ENCODE measurements at places on chromosomes 11 and 22. TPM values are rescaled to one million over a fixed set of nuclear protein-coding genes. Genes with fewer than 3 reads are reported as not detected.

DNA sequence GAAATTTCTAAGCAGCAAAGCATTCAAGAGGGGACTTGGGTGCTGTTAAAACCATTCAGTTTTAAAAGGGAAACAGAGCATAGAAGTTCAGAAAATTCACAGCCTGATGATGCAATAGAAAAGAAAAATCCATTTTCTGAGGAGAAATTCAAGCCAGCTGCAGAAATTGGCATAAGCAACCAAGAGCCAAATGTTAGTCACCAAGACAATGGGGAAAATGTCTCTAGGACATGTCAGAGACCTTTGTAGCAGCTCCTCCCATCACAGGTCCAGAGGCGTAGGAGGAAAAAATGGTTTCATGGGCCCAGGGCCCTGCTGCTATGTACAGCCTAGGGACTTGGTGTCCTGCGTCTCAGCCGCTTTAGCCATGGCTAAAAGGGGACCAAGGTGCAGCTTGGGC is 5.5 kb upstream of the IRAG1 start:
- DNase-seq = no peak
- H3K4me3 ChIP-seq = no peak overlapping the region
- H3K27me3 ChIP-seq = no peaks in the 10 kb centered on the region
- H3K27ac ChIP-seq = no peak overlapping the region

GRCh38 chr11:68140496-68141245 is 19.5 kb upstream of the CHKA start:
- H3K27me3 ChIP-seq = no peaks in the 10 kb centered on the region
- H3K27ac ChIP-seq = no peak overlapping the region
- H3K4me1 ChIP-seq = no peaks in the 10 kb centered on the region
- no peak overlapping the region for H3K4me3 ChIP-seq
- no peak for DNase-seq

DNA sequence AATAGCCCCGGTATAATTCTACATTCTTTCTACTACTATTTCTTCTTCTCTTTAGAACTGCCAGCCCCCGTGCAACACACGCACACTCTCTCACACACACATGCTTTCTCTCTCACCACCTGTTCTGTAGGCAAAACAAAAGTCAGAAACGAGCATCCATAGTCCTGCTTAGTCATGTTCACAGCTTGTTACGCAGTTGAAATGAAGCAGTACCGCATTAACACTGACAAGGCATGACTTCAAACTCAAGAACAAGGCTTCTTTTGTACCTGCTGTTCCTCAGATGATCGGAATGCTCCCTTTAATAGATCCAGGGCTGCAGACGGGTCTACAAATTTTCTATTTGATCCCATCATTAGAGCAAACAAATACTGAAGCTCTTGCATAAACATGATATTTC is 42.2 kb downstream of the USP28 start:
- DNase-seq = no peak
- H3K36me3 ChIP-seq = no peaks in the 10 kb centered on the region
- H3K27ac ChIP-seq = no peak overlapping the region
- no peaks in the 10 kb centered on the region for H3K27me3 ChIP-seq

- H3K4me1 ChIP-seq = peaks cover 18% of the 10 kb centered on the region
- H3K36me3 ChIP-seq = no peaks in the 10 kb centered on the region
- no peak for DNase-seq
- no peaks in the 10 kb centered on the region for H3K27me3 ChIP-seq
- no peak overlapping the region for H3K4me3 ChIP-seq
- H3K27ac ChIP-seq = no peak overlapping the region
These were observed 224.0 kb upstream of the B3GAT1 start for GRCh38 chr11:134636071-134636470.

DNA sequence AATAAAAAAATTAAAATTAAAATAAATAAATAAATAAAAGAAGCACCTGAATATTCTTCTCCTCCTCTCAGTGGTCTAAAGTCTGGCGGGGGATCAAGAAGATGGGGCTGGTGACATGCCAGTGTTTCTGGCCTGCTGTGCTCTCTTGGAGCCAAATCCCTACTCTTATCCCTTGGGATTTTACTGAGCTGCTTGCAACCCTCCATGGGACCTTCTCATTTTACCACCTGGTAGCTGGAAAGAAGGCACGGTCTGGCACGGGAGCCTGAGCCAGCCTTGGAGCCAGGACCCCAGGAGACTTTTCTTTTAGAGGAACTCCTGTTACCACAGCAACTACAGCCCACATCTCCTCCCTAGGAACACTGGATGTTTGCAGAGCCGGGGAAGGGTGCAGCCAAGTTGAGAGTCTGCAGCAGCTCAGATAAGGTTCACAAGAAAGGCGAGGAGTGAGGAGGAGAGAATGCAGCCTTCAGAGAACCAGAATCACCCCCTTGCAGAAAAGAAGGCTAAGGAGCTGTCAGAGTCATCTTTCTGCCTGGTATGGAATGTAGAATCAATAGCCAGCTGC is 21.4 kb downstream of the CD6 start:
- H3K27me3 ChIP-seq = peaks cover 8% of the 10 kb centered on the region
- no peak overlapping the region for H3K4me3 ChIP-seq
- H3K27ac ChIP-seq = no peak overlapping the region
- H3K36me3 ChIP-seq = no peaks in the 10 kb centered on the region
- peaks cover 11% of the 10 kb centered on the region for H3K4me1 ChIP-seq
- no peak for DNase-seq

- H3K27me3 ChIP-seq = no peaks in the 10 kb centered on the region
- H3K4me3 ChIP-seq = no peak overlapping the region
- H3K36me3 ChIP-seq = peaks cover 32% of the 10 kb centered on the region
- no peak for DNase-seq
- no peaks in the 10 kb centered on the region for H3K4me1 ChIP-seq
These were observed 48.5 kb upstream of the MN1 start for GRCh38 chr22:27850000-27850521.

GRCh38 chr11:75816561-75817239 is 1.7 kb downstream of the UVRAG start:
- H3K27ac ChIP-seq = no peak overlapping the region
- H3K4me3 ChIP-seq = peak overlapping the region; percentile 90
- H3K27me3 ChIP-seq = no peaks in the 10 kb centered on the region
- no peak for DNase-seq

GRCh38 chr11:85884581-85885021 is 29.4 kb downstream of the CCDC83 start:
- DNase-seq = no peak
- H3K4me3 ChIP-seq = no peak overlapping the region
- H3K27me3 ChIP-seq = no peaks in the 10 kb centered on the region
- no peak overlapping the region for H3K27ac ChIP-seq

DNA sequence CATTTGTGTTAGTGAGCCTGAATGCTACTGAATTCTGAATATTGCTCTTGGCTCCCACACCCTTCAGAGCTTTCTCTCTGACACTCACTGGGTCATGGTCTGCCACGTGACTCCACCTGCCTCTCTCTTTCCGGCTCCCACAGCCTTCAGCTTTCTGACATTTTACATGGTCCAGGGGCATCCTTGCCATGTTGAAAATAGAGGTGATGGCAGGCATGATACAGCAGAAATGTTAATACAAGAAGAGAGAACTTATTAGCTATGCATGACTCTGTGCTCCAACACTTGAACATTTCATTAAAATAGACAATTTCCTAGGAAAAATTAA is 90.3 kb upstream of the CLDN5 start:
- no peak for DNase-seq
- no peaks in the 10 kb centered on the region for H3K36me3 ChIP-seq
- H3K4me1 ChIP-seq = no peaks in the 10 kb centered on the region
- no peaks in the 10 kb centered on the region for H3K27me3 ChIP-seq
- no peak overlapping the region for H3K4me3 ChIP-seq

Gene SLC37A2
- 5.1 TPM for total RNA-seq

Gene TRIM34
- total RNA-seq = 0.42 TPM

Gene CSRP3
- total RNA-seq = not detected

Gene RAB39A
- not detected for total RNA-seq
